Esophagus muscularis mucosa (tissue), 4 donors: ENCODE measurements at places on chromosomes 11 and 22. TPM values are rescaled to one million over a fixed set of nuclear protein-coding genes. Genes with fewer than 3 reads are reported as not detected.

The OR51A2 gene
- total RNA-seq = not detected

DNA sequence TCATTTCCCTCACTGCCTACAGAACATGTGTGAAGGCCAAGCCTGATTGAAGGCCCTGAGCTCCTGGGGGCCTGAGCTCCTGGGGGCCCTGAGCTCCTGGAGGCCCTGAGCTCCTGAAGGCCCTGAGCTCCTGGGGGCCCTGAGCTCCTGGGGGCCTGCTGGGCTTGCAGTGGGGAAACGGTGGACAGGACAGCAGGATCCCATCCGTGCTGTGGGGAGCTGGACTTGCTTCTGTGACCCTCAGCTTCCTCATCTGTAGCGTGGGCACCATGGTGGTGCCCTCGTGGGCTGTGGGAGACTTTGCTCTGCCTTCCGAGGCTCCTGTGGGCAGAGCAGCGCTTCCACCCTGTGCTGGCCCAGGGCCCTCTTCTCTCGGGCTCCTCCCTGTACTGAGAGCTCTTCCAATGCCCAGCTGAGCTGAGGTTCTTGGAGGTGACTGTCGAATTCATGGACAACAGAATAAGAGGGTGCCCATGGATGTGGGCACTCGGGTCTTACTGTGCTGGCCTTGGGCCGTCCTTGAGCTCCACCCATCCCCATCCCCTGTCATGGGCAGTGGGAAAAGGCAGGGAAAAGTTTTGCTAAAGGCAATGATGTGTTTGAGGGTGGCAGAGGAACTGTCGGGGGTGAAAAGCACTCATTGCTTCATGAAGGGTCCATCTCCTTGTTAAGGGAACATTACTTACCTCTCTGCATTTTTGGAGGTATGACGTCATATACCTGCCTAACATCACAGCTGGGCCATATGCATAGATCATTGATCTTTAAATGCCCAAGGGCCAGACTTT, 786.7 kb downstream of the TBC1D22A start:
- peak; percentile 86 for DNase-seq
- H3K4me1 ChIP-seq = no peaks in the 10 kb centered on the region

DNA sequence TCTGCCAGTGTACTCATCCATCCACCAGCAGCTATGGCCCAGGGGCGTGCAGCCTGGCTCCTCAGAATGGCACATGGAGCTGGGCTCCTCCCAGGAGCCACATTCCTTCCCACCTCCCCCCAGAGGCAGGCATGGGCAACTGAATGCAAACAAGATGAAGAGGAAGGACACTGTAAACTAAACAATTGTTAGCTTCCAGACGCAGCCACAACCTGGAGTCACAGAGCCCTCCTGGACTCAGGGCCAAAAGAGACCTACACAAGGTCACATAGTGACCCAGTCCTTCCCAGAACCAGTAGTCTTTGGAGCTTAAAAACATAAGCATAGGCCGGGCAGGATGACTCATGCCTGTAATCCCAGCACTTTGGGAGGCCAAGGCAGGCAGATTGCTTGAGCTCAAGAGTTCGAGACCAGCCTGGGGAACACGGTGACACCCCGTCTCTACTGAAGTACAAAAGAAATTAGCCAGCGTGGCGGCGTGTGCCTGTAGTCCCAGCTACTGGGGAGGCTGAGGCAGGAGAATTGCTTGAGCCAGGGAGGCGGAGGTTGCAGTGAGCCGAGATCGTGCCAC, 30.7 kb upstream of the CLDN5 start:
- H3K4me1 ChIP-seq = no peaks in the 10 kb centered on the region
- DNase-seq = no peak
- no peak overlapping the region for H3K27ac ChIP-seq
- H3K36me3 ChIP-seq = no peaks in the 10 kb centered on the region

GRCh38 chr11:2590965-2591754, 108.6 kb downstream of the KCNQ1OT1 start:
- DNase-seq = peak; percentile 77
- no peaks in the 10 kb centered on the region for H3K27me3 ChIP-seq
- H3K36me3 ChIP-seq = no peaks in the 10 kb centered on the region
- H3K4me3 ChIP-seq = no peak overlapping the region
- H3K27ac ChIP-seq = no peak overlapping the region

DNA sequence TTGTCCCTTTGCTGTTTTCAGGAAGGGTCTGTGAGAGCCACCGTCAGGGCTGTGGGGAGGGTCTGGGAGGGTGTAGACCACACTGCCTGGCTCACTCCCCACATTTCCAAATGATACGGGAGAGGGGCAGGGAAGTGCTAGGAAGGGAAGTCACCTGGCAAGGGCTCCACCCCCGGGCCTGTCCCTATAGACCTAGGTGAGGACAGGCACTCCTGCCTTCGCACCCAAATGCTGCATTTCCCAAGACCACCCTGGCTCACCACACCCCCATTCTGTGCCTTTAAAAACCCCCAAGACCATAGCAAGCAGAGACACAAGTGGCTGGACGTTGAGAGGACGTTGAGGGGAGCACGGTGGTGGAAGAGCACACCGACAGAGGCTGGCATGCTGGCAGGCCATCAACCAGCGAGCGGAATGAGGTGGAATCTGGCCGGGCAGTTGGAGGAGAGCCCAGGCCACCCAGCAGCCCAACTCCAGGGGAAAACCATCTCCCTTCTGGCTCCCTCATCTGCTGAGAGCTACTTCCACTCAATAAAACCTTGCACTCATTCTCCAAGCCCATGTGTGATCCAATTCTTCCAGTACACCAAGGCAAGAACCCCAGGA, 45.7 kb downstream of the GNB1L start:
- H3K36me3 ChIP-seq = peaks cover 7% of the 10 kb centered on the region
- no peak overlapping the region for H3K27ac ChIP-seq
- H3K4me1 ChIP-seq = no peaks in the 10 kb centered on the region
- no peaks in the 10 kb centered on the region for H3K27me3 ChIP-seq
- H3K4me3 ChIP-seq = no peak overlapping the region
- no peak for DNase-seq

DNA sequence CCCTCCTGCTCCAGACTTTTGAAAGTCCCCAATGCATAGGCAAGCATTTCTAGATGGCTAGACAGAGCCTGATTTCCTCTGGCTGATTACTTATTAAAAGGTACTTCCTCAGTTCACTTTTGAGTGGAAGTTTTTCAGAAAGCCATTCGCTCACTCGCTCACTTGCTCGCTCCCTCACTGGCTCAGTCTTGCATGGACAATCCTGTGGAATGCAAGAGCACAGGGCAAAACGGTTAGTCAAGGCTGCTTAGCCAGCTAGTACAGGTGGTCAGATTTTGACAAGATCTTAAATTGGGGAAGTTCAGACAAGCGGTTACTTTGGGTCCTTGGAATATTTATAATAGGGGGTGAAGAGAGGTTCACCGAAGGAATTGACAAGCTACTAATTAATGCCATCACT, 101.0 kb downstream of the ARL14EP start:
- no peaks in the 10 kb centered on the region for H3K36me3 ChIP-seq
- DNase-seq = no peak
- no peaks in the 10 kb centered on the region for H3K4me1 ChIP-seq
- no peaks in the 10 kb centered on the region for H3K27me3 ChIP-seq
- H3K4me3 ChIP-seq = no peak overlapping the region
- no peak overlapping the region for H3K27ac ChIP-seq

DNA sequence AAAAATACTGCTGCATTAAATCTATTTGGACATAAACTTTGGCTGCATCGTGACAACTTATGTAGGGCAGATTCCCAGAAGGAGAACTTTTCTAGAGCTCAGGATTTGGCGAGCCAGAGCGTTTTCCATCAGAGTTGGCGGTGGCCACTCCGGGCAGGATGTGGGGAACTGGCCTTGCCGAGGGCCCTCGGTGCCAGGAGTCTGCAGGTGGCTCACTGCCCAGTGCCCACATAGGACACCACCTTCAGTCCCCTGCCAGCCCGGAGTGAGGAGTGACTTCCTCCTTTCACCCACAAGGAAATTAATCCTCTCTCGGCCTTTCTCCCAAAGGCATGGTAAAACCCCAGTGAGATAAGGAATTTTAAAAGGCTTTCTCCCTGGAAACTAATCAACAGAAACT, 1.6 kb upstream of the LGALS2 start:
- no peak for DNase-seq
- no peaks in the 10 kb centered on the region for H3K36me3 ChIP-seq
- no peak overlapping the region for H3K4me3 ChIP-seq
- H3K27ac ChIP-seq = no peak overlapping the region
- H3K4me1 ChIP-seq = peaks cover 7% of the 10 kb centered on the region

The TMEM45B gene
- total RNA-seq = 0.11 TPM

The CHKB gene
- total RNA-seq = 43.5 TPM

DNA sequence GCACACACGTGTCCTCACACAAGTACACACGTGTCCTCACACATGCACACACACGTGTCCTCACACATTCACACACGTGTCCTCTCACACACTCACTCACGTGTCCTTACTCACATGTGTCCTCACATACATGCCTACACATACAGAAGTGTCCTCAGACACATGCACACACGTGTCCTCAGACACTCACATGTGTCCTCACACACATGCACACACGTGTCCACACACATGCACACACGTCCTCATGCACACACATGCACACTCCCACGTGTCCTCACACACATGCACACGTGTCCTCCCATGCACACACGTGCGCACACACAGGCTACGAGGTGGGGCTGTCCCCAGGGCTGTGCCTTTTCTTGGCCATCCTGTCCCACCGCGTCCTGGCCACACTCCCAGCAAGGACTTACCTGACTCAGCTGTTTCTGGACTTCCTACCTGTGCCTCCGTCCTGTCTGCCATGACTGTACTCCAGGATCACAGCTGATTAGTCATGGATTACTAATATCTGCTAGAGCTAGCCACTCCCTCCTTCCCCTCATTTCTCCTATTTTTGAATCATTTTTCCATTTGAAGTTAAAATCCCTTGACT, 990.2 kb downstream of the BRD1 start:
- H3K4me3 ChIP-seq = no peak overlapping the region
- no peak for DNase-seq
- no peaks in the 10 kb centered on the region for H3K36me3 ChIP-seq
- H3K27ac ChIP-seq = no peak overlapping the region
- H3K4me1 ChIP-seq = no peaks in the 10 kb centered on the region
- H3K27me3 ChIP-seq = no peaks in the 10 kb centered on the region

The ELF5 gene
- not detected for total RNA-seq

The SMTNL1 gene
- not detected for total RNA-seq

- H3K4me3 ChIP-seq = peak overlapping the region; percentile 62
- no peak overlapping the region for H3K27ac ChIP-seq
- H3K4me1 ChIP-seq = peaks cover 16% of the 10 kb centered on the region
- no peaks in the 10 kb centered on the region for H3K27me3 ChIP-seq
- DNase-seq = no peak
- no peaks in the 10 kb centered on the region for H3K36me3 ChIP-seq
Measured at GRCh38 chr11:6927030-6927617, 898 bp downstream of the ZNF215 start.

DNA sequence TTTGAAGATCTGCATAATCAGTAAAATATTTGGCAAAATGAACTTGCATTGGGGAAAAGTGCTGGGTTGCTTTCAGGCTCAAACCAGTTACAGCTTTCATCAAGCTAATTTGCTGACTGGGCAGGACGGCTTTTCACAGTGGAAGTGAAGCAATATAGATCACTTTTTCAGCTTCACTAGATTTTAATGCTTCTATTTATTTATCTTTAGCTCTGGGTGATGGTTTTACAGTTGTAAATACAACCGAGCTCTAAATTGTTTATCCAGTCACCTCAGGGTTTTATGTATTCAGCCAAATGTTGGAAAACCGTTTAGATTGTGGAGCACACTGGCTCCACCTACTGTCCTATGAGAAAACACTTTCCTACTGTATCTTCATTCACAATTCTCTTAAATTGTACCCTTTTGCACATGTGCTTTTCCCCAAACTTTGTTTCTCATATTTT, 58.2 kb downstream of the ACER3 start:
- H3K4me1 ChIP-seq = peaks cover 12% of the 10 kb centered on the region
- no peak overlapping the region for H3K4me3 ChIP-seq
- DNase-seq = no peak
- no peaks in the 10 kb centered on the region for H3K36me3 ChIP-seq
- no peaks in the 10 kb centered on the region for H3K27me3 ChIP-seq

- DNase-seq = no peak
- H3K27me3 ChIP-seq = no peaks in the 10 kb centered on the region
- peaks cover 19% of the 10 kb centered on the region for H3K4me1 ChIP-seq
- H3K36me3 ChIP-seq = no peaks in the 10 kb centered on the region
Measured at GRCh38 chr22:37739611-37740049, 42.8 kb downstream of the TRIOBP start.

The TUB gene
- 18.3 TPM for total RNA-seq

DNA sequence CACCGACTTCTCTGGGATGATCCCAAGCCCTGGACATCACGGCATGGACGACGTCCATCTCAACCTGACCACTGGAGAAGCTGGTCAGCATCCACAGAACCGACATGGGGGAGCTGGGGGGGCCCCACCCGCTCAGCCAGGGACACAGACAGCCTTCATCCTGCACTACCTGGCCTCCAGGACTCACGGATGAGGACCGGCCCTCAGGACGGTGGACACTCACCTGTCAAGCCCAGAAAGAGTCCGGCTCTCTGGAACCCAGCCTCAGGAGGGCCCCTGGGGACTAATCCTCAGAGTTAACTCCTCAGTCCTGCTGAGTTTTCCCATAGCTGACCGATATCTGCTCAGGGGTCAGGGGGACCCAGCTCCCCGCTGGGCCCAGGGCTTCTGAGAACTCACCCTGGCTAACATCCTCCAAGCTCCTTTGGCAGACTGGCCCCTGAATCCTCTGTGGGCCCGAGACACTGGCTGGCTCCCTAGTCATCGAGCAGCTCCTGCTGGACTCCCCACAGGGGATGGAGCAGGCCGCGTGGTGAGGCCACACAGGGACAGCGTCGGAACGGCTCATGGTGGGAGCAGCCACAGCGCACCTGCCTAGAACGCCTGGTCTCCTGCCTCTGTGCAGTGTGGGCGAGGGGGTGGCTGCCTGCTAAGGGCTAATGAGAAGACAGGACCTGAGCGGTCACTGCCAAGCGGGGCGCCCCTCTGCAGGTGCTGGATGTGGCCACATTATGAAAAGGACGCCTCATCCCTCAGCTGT, 649.2 kb downstream of the BRD1 start:
- H3K4me3 ChIP-seq = no peak overlapping the region
- H3K27me3 ChIP-seq = peaks cover 50% of the 10 kb centered on the region
- H3K4me1 ChIP-seq = no peaks in the 10 kb centered on the region
- no peaks in the 10 kb centered on the region for H3K36me3 ChIP-seq
- DNase-seq = no peak
- H3K27ac ChIP-seq = no peak overlapping the region

The ZP1 gene
- not detected for total RNA-seq

GRCh38 chr11:57237204-57237681, at the start of gene APLNR:
TSS of gene APLNR (minus strand) at chr11:57237250. CDS start at chr11:57237004, 246 bp downstream.
- H3K27me3 ChIP-seq = no peaks in the 10 kb centered on the region
- H3K4me3 ChIP-seq = no peak within 1 kb of the TSS
- peaks cover 5% of the 10 kb centered on the region for H3K4me1 ChIP-seq
- H3K36me3 ChIP-seq = no peaks in the 10 kb centered on the region
- DNase-seq = no peak

DNA sequence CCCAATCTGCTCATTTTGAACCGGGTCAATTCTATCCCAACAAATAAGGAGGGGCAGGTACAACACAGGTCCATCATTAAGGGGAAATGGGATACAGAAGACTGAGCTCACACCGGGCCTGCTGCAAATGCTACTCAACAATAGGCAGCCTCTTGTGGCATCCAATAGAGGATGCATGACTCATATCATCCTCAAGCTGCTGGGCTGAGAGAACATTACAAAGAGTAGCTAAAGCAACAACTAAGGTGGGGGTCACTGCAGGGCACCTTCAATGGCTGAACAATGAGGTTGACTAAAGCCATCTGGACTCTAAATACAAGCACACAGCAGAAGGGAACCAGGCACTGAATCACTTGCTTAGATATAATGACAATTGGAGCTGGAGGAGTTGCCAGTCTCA, 130.1 kb upstream of the SYN3 start:
- H3K4me3 ChIP-seq = no peak overlapping the region
- H3K27ac ChIP-seq = no peak overlapping the region
- no peaks in the 10 kb centered on the region for H3K4me1 ChIP-seq
- H3K27me3 ChIP-seq = no peaks in the 10 kb centered on the region
